Esophagus muscularis mucosa (tissue), 4 donors: ENCODE measurements at places on chromosomes 2 and 18. TPM values are rescaled to one million over a fixed set of nuclear protein-coding genes. Genes with fewer than 3 reads are reported as not detected.

The POTEE gene
- total RNA-seq, result not detected

The RELCH gene
- 15.9 TPM for total RNA-seq

The MREG gene
- total RNA-seq, result 0.40 TPM

The FAM110C gene
- 1.7 TPM for total RNA-seq

GRCh38 chr2:163757814-163758213 lies 22.0 kb upstream of the FIGN start:
- H3K36me3 ChIP-seq, result no peaks in the 10 kb centered on the region
- H3K27me3 ChIP-seq, result no peaks in the 10 kb centered on the region
- no peak overlapping the region for H3K4me3 ChIP-seq
- no peak overlapping the region for H3K27ac ChIP-seq
- DNase-seq, result no peak
- H3K4me1 ChIP-seq, result no peaks in the 10 kb centered on the region

GRCh38 chr2:213065583-213066442 lies 85.6 kb downstream of the IKZF2 start:
- DNase-seq, result no peak
- no peaks in the 10 kb centered on the region for H3K27me3 ChIP-seq
- H3K36me3 ChIP-seq, result no peaks in the 10 kb centered on the region
- H3K4me1 ChIP-seq, result peaks cover 32% of the 10 kb centered on the region

The MROH2A gene
- not detected for total RNA-seq

DNA sequence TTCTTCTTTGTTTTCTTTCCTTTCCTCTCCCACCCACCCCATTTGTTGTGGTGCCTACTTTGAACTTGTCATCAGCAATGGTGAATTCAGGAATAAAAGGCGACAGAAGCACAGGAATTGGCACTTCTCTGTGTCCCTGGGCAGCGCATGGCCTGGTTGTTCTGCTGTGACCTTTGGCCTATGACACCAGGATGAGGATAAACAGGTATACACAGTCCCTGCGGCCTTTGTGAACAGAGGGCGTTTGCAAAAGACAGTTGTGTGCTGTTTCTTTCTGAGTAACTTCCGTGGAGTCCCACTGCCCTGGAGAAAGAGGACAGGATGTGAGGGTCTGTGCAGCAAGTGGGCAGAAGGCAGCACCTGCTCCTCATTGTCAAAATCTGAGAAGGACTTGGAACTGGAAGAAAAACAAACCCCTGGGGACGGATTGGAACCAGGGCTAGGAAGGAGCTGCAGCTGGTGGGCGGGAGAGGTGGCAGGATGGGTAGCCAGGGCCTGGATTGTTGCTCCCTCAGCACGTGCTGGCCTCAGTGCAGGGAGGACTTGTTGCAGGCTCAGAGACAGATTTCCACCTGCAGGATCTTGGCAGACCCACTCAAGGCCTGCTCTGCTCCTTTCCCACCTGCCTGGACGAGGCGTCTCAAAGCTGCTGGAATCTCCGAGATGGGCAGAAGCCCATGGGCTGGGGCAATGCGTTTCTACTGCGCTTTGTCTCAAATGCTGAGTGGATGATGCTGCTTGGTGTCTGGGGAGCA lies 159.5 kb downstream of the ACKR3 start:
- no peaks in the 10 kb centered on the region for H3K27me3 ChIP-seq
- no peaks in the 10 kb centered on the region for H3K36me3 ChIP-seq
- H3K4me3 ChIP-seq, result no peak overlapping the region

DNA sequence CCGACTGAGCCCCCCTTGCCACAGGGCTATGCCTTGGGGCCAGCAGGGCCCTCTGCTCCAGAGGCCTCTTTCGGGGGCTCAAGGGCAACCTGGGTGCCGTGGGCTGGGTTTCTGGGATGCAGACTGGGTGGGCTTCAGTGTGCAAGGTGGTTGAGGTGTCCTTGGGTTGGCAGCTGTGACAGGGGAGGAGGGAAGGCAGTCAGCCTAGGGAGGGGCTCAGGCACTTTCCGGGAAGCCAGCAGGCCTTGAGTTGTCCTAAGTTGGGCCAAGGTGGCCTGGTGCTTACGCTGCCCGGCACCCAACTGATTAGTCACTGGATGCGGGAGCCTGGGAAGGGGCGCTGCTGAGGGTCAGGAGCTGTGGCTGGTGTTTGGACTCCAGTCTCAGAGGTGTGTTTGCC lies 199.5 kb downstream of the TWIST2 start:
- DNase-seq, result no peak
- H3K27ac ChIP-seq, result no peak overlapping the region
- no peaks in the 10 kb centered on the region for H3K4me1 ChIP-seq
- no peaks in the 10 kb centered on the region for H3K27me3 ChIP-seq

DNA sequence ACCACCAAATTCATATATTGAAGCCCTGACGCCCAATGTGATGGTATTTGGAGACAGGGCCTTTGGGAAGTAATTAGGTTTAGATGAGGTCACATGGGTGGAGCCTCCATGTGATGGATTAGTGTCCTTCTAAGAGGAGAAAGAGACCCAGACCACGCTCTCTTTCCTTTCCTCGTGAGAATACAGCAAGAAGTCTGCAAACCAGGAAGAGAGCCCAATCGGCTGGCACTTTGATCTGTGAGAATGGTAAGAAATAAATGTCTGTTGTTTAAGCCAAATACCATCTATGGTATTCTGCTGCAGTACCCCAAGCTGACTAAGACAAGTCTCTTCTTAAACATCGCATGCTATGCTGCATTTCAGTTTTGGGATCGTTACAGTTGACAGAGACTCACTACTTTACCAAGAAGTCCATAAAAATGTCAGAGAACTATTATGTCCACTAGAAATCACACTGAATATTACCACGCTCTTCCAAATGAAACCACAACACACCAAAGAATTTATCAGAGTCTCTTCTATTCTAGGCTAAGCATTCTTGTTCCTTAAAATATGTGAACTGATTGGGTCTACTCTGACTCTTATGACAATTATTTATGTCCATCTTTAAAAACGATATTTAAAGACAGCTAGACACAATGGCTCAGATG lies 48.5 kb downstream of the LPIN2 start:
- no peaks in the 10 kb centered on the region for H3K27me3 ChIP-seq
- no peak for DNase-seq
- no peak overlapping the region for H3K4me3 ChIP-seq
- peaks cover 38% of the 10 kb centered on the region for H3K4me1 ChIP-seq
- no peaks in the 10 kb centered on the region for H3K36me3 ChIP-seq

GRCh38 chr2:54977149-54977548 lies 73.1 kb downstream of the RTN4 start:
- no peak for DNase-seq
- H3K36me3 ChIP-seq, result peaks cover 2% of the 10 kb centered on the region
- H3K27me3 ChIP-seq, result no peaks in the 10 kb centered on the region
- no peak overlapping the region for H3K4me3 ChIP-seq

GRCh38 chr2:2112416-2113105 lies 218.5 kb downstream of the MYT1L start:
- no peaks in the 10 kb centered on the region for H3K27me3 ChIP-seq
- no peaks in the 10 kb centered on the region for H3K36me3 ChIP-seq
- H3K4me3 ChIP-seq, result no peak overlapping the region
- H3K27ac ChIP-seq, result no peak overlapping the region
- H3K4me1 ChIP-seq, result no peaks in the 10 kb centered on the region
- DNase-seq, result no peak

- H3K36me3 ChIP-seq, result no peaks in the 10 kb centered on the region
- no peaks in the 10 kb centered on the region for H3K4me1 ChIP-seq
- no peaks in the 10 kb centered on the region for H3K27me3 ChIP-seq
- no peak overlapping the region for H3K4me3 ChIP-seq
- H3K27ac ChIP-seq, result no peak overlapping the region
- DNase-seq, result no peak
These were observed 102.3 kb downstream of the KCNF1 start for GRCh38 chr2:11014026-11014425.

GRCh38 chr2:68203587-68203986 lies 45.9 kb downstream of the PNO1 start:
- no peaks in the 10 kb centered on the region for H3K27me3 ChIP-seq
- no peaks in the 10 kb centered on the region for H3K36me3 ChIP-seq
- H3K27ac ChIP-seq, result no peak overlapping the region
- H3K4me3 ChIP-seq, result no peak overlapping the region
- no peak for DNase-seq
- H3K4me1 ChIP-seq, result peaks cover 32% of the 10 kb centered on the region

DNA sequence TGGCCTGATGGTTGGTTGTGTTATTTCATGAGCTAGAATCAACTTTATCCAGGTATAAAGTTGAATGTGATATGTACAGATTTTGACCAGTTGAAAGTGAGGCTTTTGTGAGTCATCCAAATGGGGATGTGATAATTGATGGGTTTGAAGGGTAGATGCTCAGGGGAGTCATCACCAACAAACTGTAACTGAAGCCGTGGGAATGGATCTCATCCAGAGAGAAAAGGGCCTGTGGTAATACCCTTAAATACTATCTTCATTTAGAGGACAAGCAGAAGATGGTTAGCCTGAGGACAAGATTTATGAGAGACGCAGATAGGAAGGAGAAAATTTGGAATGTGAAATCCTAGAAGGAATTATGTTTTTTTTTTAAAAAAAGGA lies 90.5 kb upstream of the MYO3B start:
- H3K36me3 ChIP-seq, result no peaks in the 10 kb centered on the region
- no peak overlapping the region for H3K4me3 ChIP-seq
- no peak overlapping the region for H3K27ac ChIP-seq
- no peaks in the 10 kb centered on the region for H3K27me3 ChIP-seq

DNA sequence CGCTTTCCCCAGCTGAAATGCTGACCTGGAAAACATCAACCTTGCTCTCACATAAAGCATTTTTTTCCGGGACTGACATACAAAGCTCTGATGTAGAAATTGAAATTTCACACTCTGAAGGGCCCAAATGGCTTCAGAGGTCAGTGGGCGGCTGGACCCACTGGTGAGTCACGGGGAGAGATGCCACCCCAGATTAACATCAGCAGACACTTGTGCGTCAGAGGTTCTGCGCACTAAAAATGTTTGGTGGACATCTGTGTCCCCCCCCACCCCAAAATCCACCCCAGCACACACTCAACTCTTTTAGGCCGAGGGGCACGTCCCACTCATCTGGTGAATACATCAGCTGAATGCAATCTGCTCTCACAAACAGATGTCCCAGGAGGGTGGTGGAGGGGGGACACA lies 208.9 kb downstream of the ASB1 start:
- no peak overlapping the region for H3K4me3 ChIP-seq
- H3K36me3 ChIP-seq, result no peaks in the 10 kb centered on the region
- no peaks in the 10 kb centered on the region for H3K27me3 ChIP-seq
- H3K4me1 ChIP-seq, result no peaks in the 10 kb centered on the region
- no peak for DNase-seq

DNA sequence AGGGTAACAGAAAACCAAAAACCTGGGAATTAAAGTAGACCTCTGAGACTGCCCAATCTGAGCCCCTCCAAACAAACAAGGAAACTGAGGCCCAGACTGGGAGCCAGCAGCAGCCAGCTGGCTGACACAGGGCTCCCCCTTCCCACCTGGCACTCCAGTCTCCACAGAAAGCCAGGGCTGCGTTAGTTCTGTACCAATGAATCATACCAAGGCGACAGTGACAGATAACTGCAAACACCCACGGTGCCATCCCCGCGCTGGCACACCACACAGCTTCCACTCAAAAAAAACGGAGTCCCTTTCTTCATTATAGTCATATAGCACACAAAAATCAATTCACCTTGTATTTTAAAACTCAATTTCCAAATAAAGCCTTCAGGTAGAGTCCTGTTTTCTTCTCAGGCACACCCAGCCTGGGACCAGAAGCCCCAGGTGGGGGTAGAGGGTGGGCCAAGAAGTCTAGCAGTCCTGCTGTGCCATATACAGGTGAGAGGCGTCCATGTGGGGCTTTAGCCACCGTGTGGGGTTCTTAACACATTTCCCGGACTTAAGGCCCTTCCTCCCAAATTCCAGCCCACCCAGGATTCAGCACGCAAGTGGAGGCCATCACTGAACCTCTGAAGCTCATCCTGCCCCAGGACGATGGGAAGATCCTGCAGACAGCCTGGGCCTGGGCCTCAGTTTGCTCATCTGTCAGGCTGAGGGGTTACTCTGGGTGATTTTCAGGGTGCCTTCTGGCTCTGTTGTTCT lies 1.2 kb downstream of the PER2 start:
- peak overlapping the region; percentile 93 for H3K27ac ChIP-seq
- peaks cover 73% of the 10 kb centered on the region for H3K4me1 ChIP-seq
- DNase-seq, result no peak
- peak overlapping the region; percentile 79 for H3K4me3 ChIP-seq
- no peaks in the 10 kb centered on the region for H3K27me3 ChIP-seq
